Activated naive CD8-positive, alpha-beta T cell treated with anti-CD3 and anti-CD28 coated beads, Interleukin-2, amount 10 ng/mL, durations not matched to agents 7 days and 5 days (primary cell): ENCODE measurements at places on chromosomes 3 and 15. TPM values are rescaled to one million over a fixed set of nuclear protein-coding genes. Genes with fewer than 3 reads are reported as not detected.

Gene LTF
- total RNA-seq: not detected

Gene SLC30A4
- total RNA-seq: 3.2 TPM

DNA sequence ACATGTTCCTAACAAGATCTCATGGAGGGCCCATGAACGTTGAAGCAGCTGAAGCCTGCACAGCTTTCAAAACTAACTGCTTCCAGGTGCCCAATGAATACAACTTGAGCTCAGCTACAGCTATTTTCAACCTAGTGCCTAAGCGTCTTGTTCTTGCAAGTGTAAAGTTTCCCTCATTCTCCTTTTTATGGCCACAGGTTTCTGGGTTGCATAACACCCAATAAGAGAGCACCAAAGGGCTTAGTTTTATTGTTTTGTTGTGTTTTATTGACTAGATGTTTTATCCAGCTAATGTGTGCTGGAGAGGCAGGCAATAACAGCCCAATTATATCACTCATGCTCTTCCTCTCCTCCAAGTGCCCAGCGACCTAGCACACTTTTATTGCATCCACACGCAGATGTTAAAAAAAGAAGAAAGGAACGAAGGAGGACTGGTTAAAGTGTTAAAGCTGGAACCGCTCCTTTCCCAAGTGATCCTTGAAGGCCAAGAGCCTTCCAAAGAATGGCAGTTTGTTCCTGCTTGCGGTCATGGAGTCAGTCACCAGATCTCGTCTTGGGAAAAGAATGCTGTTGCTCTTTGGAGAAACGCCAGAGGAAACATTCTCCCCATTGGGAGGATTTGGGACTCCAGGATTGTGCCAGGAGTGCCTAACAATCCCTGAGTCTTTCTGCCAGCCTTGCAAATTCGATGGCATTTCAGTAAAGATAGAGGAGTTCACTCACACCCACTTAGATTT is 156.9 kb downstream of the MEX3B start:
- H3K4me1 ChIP-seq: no peaks in the 10 kb centered on the region
- H3K27ac ChIP-seq: no peak overlapping the region
- no peak for DNase-seq
- no peaks in the 10 kb centered on the region for H3K36me3 ChIP-seq

Gene RBMS3
- total RNA-seq: 0.74 TPM

- H3K4me1 ChIP-seq: no peaks in the 10 kb centered on the region
- H3K27me3 ChIP-seq: no peaks in the 10 kb centered on the region
- DNase-seq: no peak
- no peak overlapping the region for H3K27ac ChIP-seq
- no peaks in the 10 kb centered on the region for H3K36me3 ChIP-seq
Measured at GRCh38 chr3:25056036-25056755, 371.9 kb upstream of the RARB start.

DNA sequence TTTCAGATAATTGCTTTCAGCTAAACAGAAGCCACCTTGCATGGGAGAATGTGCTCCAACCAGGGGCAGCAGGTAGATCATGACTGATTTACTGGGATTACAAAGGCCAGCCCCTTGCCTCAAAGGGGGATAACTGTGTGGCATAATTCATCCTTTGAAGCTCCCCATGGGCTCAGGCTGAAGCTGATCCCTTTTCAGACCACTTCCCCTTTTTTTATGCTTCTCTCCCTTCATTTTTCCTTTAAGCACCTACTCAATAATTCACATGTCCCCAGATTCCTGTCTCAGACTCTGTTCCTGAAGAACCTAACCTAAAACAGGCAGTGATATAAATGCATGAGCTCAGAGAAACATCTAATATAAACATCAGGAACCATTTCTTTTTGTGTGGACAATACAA is 8.2 kb upstream of the MYRIP start:
- DNase-seq: no peak
- no peak overlapping the region for H3K4me3 ChIP-seq
- H3K27me3 ChIP-seq: peaks cover 17% of the 10 kb centered on the region
- no peak overlapping the region for H3K27ac ChIP-seq
- no peaks in the 10 kb centered on the region for H3K36me3 ChIP-seq

- peaks cover 3% of the 10 kb centered on the region for H3K36me3 ChIP-seq
- no peak overlapping the region for H3K4me3 ChIP-seq
- no peak for DNase-seq
- no peak overlapping the region for H3K27ac ChIP-seq
Measured at GRCh38 chr3:58246148-58247047, 8.8 kb downstream of the ABHD6 start.

Gene BSN
- total RNA-seq: 0.08 TPM

GRCh38 chr3:168885028-168885427 is 778.5 kb downstream of the MECOM start:
- H3K36me3 ChIP-seq: no peaks in the 10 kb centered on the region
- no peak overlapping the region for H3K27ac ChIP-seq
- H3K27me3 ChIP-seq: no peaks in the 10 kb centered on the region
- no peak overlapping the region for H3K4me3 ChIP-seq

Gene CCR9
- 19.4 TPM for total RNA-seq

GRCh38 chr15:86558252-86558651 is 478.6 kb downstream of the AGBL1 start:
- no peak overlapping the region for H3K27ac ChIP-seq
- no peaks in the 10 kb centered on the region for H3K4me1 ChIP-seq
- no peak for DNase-seq
- H3K4me3 ChIP-seq: no peak overlapping the region
- H3K27me3 ChIP-seq: no peaks in the 10 kb centered on the region
- H3K36me3 ChIP-seq: no peaks in the 10 kb centered on the region

Gene CNTN4
- total RNA-seq: not detected

- peaks cover 14% of the 10 kb centered on the region for H3K4me1 ChIP-seq
Measured at GRCh38 chr3:53750253-53751210, 95.7 kb downstream of the CHDH start.

GRCh38 chr3:177730814-177731213 is 533.5 kb upstream of the TBL1XR1 start:
- H3K4me3 ChIP-seq: no peak overlapping the region
- H3K27me3 ChIP-seq: no peaks in the 10 kb centered on the region
- no peak overlapping the region for H3K27ac ChIP-seq
- H3K36me3 ChIP-seq: peaks cover 8% of the 10 kb centered on the region

GRCh38 chr3:29329986-29330890 is 49.4 kb downstream of the RBMS3 start:
- peaks cover 4% of the 10 kb centered on the region for H3K27me3 ChIP-seq
- DNase-seq: no peak
- H3K4me1 ChIP-seq: no peaks in the 10 kb centered on the region
- no peak overlapping the region for H3K4me3 ChIP-seq

GRCh38 chr3:17740721-17741141 is 1.7 kb downstream of the TBC1D5 start:
- H3K27me3 ChIP-seq: no peaks in the 10 kb centered on the region
- no peak for DNase-seq
- peaks cover 43% of the 10 kb centered on the region for H3K4me1 ChIP-seq

Gene KLHL40
- not detected for total RNA-seq

- peaks cover 2% of the 10 kb centered on the region for H3K27me3 ChIP-seq
- H3K4me3 ChIP-seq: no peak overlapping the region
- DNase-seq: no peak
- H3K4me1 ChIP-seq: peaks cover 2% of the 10 kb centered on the region
- H3K27ac ChIP-seq: no peak overlapping the region
Measured at GRCh38 chr15:48253172-48253571, 47.1 kb downstream of the SLC12A1 start.

DNA sequence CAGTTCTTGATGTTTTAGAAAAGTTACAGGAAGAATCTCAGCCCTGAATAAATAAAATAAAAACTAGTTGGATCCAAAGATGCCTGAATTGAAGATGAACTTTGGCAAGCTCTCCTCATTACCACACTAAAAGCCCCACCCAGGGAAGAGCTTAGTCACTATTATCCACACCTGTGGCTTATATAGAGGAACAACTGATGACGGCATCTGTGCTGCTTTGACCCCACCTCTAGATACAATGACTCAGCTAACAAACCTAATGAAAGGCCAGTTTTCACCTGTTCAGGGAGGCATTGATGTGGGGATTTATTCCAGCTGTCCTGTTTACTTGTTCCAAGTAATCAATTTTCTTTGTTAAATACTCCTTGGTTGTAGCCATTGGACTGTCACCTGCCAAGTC is 604.7 kb upstream of the EPHA6 start:
- no peaks in the 10 kb centered on the region for H3K27me3 ChIP-seq
- H3K27ac ChIP-seq: no peak overlapping the region
- H3K36me3 ChIP-seq: no peaks in the 10 kb centered on the region
- no peaks in the 10 kb centered on the region for H3K4me1 ChIP-seq
- H3K4me3 ChIP-seq: no peak overlapping the region

GRCh38 chr3:14810070-14810791 is 8.5 kb upstream of the FGD5 start:
- no peak for DNase-seq
- H3K27me3 ChIP-seq: peaks cover 86% of the 10 kb centered on the region
- no peak overlapping the region for H3K4me3 ChIP-seq
- H3K27ac ChIP-seq: no peak overlapping the region

DNA sequence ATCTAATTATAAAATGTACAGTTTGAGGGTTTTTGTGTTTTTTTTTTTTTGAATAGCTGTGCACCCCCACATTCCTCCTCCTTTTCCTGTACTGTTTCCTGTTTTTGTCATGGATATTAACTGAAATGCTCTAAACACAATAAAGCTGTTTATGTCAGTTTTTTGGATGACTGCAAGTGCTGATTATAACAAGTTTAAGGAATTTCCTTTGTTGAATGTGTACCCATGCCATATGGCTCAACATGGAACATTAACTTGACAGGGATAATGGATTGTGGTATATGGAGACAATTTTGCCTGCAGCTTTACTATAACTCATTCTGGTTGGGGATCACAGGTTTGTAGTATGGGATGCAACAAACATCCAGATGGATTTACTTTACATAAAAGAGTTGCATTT is 216.4 kb downstream of the TCF12 start:
- no peak for DNase-seq
- H3K4me1 ChIP-seq: peaks cover 39% of the 10 kb centered on the region
- peaks cover 13% of the 10 kb centered on the region for H3K36me3 ChIP-seq
- no peak overlapping the region for H3K27ac ChIP-seq
- H3K4me3 ChIP-seq: no peak overlapping the region

GRCh38 chr3:123760817-123761216 is 123.3 kb downstream of the MYLK start:
- no peaks in the 10 kb centered on the region for H3K36me3 ChIP-seq
- H3K4me1 ChIP-seq: peaks cover 9% of the 10 kb centered on the region
- peaks cover 38% of the 10 kb centered on the region for H3K27me3 ChIP-seq
- H3K4me3 ChIP-seq: no peak overlapping the region

Gene ATP13A4
- total RNA-seq: 4.0 TPM

Gene SLC28A2
- total RNA-seq: not detected

DNA sequence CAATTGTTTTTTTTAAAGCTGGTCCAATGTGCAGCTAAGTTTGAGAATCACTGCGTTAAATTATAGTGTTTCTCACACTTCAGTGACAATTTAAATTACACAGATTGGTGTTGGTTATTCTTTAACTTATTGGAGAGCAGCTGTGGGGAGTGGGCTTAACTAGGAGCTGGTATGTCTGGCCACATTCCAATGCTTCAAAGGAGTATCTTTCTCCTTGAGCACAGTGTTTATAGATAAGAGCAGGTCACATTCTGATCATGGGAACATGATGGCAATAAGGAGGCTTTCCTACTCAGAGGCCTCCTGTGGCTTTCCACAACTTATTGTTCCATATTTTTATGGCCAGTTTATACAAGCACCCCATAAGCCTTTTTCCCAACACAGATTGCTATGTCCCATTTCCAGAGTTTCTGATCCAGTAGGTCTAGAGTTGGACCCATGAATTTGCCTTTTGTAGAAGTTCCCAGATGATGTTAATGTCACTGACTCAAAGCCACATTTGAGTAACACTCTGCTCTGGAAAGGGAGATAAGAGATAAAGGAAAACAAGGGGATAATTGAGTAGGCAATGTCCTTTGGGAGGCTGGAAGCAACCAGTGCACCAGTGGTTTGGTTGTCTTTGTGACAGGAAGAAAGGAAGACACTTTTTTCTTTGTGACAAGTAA is 33.0 kb upstream of the PLSCR4 start:
- H3K36me3 ChIP-seq: no peaks in the 10 kb centered on the region
- no peak overlapping the region for H3K27ac ChIP-seq
- H3K4me1 ChIP-seq: no peaks in the 10 kb centered on the region
